AG08396 (cell line): ENCODE measurements at places on chromosomes 13 and 19.

DNA sequence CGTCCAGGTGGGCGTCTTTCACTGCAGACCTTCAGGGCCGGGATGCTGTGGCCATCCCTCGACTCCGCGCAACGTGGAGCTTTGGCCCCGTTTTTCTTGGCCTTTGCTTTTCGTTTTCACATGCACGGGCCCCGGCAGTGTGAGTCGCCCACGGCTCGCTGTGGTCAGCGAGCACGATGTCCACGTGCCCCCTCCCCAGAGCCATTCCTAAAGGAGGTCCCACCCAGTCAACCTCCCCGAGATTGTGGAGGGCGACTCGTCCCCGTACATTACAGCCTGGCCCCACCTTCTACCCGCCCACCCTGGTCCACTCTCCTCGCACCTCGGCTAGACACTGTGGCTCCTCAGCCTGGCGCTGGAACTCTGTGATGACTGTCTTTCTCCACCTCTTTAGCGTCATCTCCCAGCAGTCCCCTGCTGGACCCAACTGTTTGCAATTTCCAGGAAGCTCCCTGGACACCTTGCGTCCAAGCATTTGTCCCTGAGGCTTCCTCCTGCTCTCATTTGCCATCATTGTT is 405 bp downstream of the ZNF446 start:
- peak; percentile 56 for DNase-seq

- no peak for DNase-seq
These were observed 1790.8 kb upstream of the PCDH20 start for GRCh38 chr13:63206461-63206860.

DNA sequence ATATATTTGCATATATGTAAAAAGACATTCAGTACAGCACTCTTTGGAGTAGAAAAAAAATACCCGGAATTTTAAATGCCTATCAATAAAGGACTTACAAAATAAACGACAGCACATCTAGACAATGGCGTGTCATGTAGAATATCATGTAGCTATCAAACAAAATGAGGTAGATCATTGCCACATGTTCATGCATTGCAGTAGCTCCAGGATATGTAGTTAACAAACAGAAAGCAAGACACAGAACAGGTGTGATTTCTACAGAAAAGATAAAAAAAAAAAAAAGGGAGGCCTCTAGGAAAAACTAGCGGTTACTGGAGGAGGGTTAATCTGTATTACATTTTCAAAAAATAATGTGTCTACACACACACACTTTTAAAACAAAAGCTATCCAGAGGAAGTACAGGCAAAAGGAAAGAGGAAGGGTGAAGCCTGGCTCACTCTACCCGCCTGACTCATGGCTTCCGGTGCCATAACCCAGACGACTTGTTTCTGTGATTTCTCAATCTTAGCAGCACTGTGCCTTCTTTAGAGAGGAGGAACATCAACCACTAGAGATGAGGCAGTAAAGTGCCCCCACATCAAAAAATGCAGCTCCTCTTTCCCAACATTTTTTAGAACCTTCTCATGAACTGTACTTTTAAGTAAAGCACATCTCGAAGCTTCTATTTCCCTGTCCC is 6.9 kb downstream of the KCTD12 start:
- DNase-seq = peak; percentile 74

GRCh38 chr19:45380107-45380506 is 9.7 kb upstream of the ERCC2 start:
- no peak for DNase-seq

DNA sequence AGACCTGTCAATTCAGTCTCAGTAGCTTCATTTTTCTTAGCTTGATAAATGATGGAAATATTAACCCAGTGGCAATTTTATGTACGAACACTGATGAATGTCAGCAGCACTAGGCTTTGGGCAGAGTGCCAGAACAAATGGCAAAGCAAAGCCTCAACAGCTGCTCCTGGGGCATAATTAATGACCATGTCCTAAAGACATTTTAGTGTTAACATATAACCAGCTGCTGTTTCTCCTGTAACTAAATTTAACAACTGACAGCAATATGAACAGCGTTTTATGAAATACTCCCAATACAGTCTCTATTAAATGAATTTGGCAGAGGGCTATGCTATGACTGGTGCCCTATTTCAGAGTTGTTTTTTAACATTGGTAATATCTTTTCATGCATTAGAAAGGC is 47.1 kb downstream of the ZNF568 start:
- no peak for DNase-seq

DNA sequence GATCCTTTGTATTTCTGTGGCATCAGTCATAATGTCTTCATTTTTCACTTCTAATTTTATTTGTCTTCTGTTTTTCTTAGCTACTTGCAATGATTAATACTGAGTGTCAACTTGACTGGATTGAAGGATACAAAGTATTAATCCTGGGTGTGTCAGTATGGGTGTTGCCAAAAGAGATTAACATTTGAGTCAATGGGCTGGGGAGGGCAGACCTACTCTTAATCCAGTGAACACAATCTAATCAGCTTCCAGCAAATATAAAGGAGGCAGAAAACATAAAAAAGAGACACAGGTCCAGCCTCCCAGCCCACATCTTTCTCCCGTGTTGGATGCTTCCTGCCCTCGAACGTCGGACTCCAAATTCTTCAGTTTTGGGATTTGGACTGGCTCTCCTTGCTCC is 640.9 kb upstream of the MIR17HG start:
- no peak for DNase-seq

GRCh38 chr19:47036097-47036651 is 12.2 kb downstream of the TMEM160 start:
- DNase-seq = no peak

DNA sequence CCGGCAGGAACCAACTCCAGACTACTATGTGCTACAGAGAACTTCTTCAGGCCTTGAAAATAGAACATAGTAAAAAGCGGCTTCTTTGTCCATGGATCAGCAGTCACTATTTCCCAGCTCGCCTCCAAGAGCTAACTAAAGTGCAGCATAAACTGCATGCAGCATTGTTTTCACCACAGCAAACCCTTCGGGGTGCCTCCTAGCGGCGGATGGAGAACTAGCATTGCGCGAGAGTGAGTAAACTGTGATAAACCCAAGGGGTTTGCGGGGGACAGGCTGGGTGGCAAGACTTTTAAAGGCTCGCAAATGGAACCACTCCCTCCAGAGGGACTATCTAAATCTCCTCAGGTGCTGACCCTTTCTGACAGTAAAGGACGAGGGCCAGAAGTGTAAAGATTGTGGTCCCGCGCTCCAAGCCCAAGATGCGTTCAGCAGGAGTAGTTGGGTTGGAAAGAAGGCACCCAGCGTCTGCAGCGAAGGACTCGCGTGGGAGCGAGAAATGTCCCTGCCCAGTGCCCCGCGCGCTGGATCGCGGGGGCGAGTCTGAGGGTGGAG is 21.5 kb upstream of the SGCG start:
- DNase-seq = peak; percentile 57

DNA sequence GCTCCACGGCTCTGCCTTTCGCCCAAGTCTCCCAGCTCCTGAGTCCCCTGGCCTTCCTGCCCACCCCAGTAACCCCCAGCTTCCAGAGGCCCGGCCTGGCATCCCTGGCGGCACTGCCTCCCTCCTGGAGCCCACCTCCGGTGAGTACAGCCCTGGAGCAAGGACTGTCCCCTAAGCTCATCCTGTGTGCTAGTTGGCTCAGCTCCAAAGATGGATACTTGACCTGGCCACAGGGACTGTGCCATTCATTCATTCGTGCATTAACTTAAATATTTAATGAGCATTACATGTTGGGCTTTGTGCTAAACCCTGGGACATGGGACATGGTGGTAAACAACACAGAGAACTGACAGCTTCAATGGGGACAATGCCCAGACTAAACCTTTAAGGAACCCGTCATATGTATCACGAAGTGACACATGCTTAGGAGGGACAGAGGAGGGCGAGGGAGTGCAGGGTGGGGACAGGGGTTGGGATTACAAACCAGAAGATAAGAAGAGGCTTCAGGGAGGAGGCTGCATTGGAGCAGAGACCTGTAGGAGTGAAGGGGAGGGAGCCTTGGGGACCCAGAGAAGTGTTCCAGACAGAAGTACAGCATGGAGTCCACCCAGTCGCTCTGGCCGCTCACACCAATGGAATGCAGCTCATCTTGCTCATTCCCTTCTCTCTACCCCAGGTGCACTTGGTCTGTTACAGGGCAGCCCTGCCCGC is 6.9 kb upstream of the OVOL3 start:
- no peak for DNase-seq

DNA sequence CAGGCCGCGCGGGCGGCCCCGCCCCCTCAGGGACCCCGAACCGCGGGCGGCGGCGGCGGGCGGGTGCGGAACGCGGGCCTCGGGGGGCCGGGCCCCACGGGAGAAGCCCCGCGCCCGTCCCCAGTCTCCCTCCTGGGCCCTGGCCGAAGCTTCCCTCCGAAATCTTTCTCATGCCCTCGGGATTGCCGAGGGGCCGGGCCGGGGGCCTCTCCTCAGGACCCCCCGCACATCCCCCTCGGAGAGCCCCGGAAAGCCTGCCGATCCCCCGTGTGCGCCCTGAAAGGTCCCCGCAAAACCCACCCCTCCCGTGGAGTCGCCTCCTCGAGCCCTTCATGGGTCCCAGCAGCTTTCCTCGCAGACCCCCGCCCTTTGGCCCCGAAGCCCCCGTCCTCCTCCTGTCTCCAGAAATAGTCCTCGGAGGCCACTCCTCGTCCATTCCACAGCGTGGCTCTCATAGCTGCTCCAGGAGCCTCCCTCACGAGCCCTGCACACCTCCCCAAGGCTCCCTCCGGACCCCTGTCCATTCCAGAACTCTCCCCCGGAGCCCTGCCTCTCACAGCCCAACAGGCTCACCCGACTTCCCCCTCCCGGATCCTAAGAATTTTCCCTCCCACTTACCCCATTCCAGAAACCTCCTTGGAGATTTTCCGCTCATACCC is 555 bp downstream of the SAMD4B start:
- peak; percentile 51 for DNase-seq

DNA sequence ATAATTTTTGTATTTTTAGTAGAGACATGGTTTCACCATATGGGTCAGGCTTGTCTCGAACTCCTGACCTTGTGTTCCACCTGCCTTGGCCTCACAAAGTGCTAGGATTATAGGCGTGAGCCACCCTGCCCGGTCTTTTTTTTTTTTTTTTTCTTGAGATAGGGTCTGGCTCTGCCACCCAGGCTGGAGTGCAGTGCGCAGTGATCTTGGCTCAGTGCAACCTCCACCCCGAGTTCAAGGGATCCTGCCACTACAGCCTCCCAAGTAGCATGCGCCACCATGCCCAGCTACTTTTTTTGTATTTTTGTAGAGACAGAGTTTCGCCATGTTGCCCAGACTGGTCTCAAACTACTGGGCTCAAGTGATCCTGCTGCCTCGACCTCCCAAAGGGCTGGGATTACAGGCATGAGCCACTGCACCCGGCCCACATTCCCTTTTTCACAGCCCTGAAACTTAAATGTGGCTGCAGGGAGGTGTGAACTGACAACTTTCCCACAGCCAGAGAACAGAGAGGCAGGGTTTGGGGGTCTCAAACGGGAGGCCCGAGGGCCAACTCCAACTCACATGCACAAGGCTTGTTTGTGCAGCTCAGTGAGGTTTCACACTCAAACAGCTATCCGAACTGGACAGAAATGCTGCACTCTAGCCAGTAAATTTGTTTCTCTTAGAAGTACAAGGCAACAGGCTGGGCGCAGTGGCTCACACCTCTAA is 4.4 kb upstream of the S1PR5 start:
- no peak for DNase-seq

DNA sequence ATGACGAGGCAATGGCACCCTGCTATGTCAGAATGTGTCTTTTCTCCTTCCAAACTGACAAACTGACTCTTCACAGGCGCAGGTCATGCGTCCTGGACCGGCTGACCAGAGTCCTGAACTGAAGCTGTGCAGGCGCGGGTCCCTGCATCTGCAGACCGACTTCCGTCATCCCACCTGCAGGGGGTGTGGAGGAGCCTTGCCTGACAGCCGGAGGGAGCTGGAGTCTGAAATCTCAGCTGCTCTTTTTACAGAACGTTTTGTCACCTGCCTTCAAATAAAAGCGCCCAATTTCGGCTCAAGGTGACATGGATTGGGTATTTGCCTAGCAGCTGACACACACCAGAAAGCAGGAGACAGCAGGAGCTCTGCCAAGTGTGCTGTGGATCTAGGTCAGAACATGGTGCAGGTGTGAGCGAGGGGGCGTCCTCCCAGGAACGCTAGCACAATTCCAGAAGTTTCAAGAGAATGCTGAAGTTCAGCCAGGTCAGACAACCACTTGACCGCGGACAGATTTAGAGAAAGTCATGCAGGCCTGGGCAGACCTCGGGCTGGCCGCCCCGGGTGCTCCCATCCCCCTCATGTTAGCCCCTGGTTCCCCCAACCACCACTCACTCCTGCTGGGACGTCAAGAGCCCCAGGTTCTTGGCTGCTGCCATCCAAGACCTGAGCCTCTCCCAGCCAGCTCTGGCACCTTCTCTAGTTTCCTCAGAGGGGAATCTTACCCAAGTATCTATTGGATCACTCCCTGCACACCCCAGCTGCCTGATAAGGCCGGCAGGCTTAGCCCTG is 32.8 kb downstream of the ELL start:
- no peak for DNase-seq

DNA sequence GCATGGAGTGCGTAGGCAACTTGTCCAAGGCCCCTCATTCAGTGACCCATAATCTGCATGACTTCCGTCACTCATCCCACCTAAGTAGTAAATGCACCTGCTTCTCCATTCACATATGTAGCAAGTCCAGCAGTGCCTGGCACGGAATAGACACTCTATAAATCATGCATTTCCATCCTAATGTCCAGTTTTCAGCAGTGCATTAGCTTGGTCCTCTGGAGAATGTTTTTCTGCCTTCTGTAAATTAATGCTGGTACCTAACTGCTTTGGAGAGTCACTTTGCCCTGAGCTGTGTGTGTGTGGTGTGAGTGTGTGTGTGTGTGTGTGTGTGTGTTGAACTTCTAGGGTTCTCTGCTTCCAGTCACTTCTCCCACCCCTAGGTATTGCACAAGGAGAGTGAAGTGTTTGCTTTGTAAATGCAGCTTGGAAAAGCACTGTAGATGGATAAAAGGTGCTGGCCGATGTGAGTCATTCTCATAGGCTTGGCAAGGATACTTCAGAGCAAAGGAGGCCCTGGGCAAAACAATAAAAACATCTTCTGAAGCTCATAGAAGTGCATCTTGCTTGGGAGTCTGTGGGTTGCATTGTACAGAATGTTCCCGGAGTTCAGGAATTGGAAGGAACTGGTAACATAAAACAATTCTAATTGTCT is 181.8 kb downstream of the KATNAL1 start:
- peak; percentile 68 for DNase-seq
